ENCODE measurements at places on chromosomes 5 and 9.
A peak's percentile ranks its signal among the peaks of the same experiment; 100 is the strongest.

- peak; percentile 81 for DNase-seq
Observed at GRCh38 chr9:38074441-38074961, 5.5 kb upstream of the SHB start.

DNA sequence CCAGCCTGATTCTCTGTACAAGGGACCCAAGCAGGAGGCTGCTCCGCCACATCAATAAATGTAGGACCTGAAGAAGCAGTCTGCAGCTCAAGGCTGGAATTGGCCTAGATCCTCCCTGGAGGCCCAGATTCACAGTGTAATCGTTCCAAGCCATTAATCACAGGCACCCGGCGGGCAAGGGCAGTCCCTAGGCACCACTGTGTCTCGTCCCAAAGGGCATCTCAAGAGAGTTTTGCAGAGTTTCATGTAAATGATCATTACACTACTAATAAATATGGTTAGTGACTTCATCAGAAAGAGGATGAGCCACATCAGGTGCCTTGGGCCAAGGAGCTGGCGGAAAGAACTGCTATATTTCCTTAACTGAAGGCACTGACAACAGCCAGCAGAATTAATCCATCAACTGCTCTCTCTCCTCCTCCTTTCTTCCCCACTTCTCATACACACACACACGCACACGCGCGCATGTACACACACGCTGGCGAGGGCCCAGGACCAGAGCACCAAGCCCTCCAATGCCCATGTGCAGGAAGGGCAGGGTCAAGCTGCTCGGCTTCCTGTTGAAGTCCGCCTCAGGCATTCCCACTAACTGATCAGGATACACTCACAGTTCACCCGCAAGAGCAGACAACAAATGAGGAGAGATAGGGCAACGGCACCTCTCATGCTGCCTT, 33.9 kb downstream of the GNAQ start:
- DNase-seq = no peak

- DNase-seq = no peak
Observed at GRCh38 chr5:124810396-124811006, 64.1 kb upstream of the ZNF608 start.

- no peak for DNase-seq
Observed at GRCh38 chr5:80928073-80928472, 32.1 kb upstream of the RASGRF2 start.
